ENCODE measurements at places on chromosomes 4 and X.
A peak's percentile ranks its signal among the peaks of the same experiment; 100 is the strongest.

DNA sequence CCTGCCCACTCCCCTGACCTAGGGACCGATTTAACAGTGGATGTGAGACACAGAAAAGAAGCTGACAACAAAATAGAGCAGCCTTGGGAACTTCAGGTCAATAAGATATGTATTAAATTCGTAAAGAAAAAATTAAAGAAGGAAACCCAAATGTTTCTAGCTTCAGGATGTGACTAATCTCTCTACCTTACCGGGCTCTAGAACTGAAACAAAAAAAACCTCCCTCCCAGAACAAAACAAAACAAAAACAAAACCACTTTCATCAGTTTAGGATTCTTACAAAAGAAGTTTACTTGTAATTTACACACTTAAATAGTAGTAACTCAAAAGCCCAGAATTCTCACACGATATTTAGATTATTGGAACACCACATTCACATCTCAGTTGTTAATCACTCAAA, 185.8 kb upstream of the RPS6KA3 start:
- no peak for DNase-seq

- no peak for DNase-seq
Observed at GRCh38 chr4:71188951-71189350, 149.9 kb upstream of the SLC4A4 start.

DNA sequence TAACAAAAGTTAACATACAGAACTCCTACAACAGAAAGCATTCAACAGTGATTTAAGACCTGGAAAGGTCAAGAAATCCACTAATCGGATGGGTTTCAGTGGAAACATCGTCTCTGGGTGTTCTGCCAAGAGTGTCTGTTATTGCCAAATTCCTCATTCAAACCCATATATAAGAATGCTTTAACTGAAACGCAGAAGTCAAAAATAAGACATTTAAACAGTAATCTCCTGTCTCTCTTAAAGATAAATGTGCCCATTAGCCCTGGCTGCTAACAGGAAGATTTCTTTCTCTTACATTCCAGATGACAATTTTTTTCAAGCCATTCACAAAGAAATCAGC, 31.5 kb downstream of the DCTD start:
- DNase-seq, result no peak

DNA sequence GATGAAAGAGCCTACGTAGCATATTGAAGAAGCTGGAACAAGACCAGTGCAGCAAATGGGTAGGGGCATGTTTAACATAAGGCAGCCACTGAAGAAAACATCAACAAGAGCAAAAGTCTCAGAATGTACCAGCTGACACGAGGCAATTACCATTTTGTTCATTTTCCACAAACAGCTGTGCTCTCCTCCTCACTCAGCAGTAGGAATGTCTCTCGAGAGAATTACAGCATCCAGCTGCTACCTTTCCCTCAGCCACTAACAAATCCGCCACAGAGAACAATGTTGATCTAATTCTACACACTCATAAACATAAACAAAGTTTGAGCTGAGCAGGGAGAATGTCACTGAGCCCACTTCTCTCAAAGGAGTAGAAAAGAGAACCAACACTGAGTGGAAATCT, 68.0 kb downstream of the OPHN1 start:
- DNase-seq, result no peak

- no peak for DNase-seq
Observed at GRCh38 chrX:14529290-14529989, at the start of gene GLRA2. Gene GLRA2, plus strand, starts transcription at chrX:14529536. Its CDS starts 522 bp downstream, at chrX:14530058.

DNA sequence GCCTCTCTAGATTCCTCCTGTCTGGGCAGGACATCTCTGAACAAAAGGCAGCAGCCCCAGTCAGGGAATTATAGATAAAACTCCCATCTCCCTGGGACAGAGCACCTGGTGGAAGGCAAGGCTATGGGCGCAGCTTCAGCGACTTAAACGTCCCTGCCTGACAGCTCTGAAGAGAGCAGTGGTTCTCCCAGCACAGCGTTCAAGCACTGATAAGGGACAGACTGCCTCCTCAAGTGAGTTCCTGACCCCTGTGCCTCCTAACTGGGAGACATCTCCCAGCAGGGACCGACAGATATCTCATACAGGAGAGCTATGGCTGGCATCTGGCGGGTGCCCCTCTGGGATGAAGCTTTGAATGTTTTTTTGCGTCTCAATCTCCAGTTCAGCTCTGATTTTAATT, 262.2 kb downstream of the PARM1 start:
- DNase-seq, result no peak

DNA sequence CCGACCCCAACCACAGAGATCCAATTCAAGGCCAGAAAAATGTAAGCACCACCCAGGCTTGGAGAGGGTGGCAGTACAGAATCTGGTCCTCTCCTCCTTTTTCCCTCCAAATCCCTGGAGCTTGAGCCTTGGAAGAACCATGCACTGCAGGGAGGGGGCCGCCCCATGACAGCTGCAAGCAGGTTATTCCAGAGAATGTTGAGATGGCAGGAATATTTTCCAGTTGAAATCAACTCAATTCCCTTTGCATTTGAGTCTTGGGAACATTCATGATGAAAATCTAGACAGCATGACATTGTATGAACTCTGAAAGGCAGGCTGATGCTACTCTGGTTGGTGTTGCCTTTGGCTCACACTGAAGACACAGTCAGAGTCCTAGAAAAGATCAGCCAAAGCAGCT, 386.6 kb upstream of the FGF16 start:
- no peak for DNase-seq

GRCh38 chr4:139887376-139887802, 221.8 kb downstream of the MGST2 start:
- no peak for DNase-seq

DNA sequence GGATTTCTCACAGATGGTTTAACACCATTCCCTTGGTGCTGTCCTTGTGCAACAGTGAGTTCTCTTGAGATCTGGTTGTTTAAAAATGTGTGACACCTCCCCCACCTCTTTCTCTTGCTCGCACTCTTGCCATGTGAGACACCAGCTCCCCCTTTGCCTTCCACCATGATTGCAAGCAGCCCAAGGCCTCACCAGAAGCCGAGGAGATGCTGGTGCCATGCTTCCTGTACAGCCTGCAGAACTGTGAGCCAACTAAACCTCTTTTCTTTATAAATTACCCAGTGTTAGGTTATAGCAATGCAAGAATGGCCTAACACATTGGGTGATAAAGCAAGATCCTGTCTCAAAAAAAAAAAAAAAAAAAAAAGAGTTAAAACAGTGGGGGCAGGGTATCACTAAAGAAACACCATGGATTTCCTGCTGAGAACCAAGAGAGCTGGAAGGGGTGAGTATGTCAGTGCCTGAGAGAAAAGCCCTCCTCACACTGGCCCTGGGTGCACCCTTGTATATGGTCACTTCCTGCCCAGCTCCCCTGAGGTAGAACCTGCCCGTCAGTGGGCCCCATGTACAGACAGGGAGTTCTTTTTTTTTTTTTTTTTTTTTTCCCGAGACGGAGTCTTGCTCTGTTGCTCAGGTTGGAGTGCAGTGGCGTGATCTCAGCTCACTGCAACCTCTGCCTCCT, 46.4 kb downstream of the APOO start:
- DNase-seq, result no peak

- no peak for DNase-seq
Observed at GRCh38 chr4:83392562-83392961, 57.9 kb upstream of the HPSE start.

GRCh38 chr4:70583952-70584834, 7.9 kb upstream of the AMBN start:
- DNase-seq, result no peak

DNA sequence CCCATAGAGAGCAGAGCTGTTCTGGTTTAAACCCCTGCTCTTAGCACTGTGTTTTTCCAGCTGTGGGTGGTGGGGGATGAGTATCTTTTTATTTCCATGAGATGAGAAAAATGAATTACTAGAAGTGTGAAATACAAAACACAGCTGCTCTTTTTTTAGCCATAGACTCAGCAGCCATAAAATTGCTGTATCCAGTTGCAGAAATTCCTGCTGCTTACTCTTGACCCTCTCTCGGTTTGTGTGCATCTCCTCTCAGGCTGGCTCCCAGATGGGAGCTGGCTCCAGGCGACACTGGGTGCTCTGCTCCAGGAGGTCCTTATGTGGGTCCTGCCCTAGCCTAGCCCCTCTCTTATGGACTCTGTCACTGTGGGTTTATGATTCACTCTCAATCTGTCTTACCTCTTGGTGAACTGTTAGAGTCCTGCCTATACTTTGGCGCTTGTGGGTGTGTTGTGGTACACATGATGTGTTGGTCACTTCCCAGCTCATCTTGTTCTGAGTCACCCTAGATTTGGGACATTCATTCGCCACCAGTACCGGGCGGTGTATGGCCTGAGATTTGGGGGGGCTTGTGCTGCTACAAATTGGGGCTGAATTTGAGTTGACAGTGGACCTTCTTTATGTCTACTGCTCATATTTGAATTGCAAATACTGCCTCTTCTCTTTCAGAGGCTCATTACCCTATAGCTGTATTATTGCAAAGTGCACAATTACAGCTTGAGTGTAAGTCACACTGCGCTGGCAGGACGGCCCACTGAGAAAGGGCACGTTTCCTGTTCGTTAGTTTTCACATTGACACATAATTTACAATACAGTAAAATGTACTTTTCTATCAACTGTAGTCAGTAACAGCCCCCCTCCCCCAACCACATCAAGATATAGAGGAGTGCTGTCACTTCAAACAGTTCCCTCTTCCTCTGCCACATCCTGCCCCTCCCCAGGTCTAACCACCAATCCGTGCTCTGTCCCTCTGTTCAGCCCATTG, 46.9 kb upstream of the MSANTD1 start:
- peak; percentile 48 for DNase-seq

- DNase-seq, result no peak
Observed at GRCh38 chr4:143389579-143390195, 53.0 kb downstream of the GAB1 start.

- no peak for DNase-seq
Observed at GRCh38 chr4:122764821-122765215, 32.3 kb downstream of the BBS12 start.

- DNase-seq, result no peak
Observed at GRCh38 chr4:78286281-78286680, 229.2 kb downstream of the FRAS1 start.

GRCh38 chr4:39687014-39687413, 10.9 kb upstream of the UBE2K start:
- no peak for DNase-seq

GRCh38 chr4:42404001-42404400, 6.7 kb downstream of the SHISA3 start:
- no peak for DNase-seq

GRCh38 chr4:22473268-22473667, 42.6 kb downstream of the ADGRA3 start:
- no peak for DNase-seq
